ENCODE measurements at places on chromosomes 5 and 9.
A peak's percentile ranks its signal among the peaks of the same experiment; 100 is the strongest.

- no peak for DNase-seq
Observed at GRCh38 chr9:37710046-37710445, 43.6 kb upstream of the TRMT10B start.

- DNase-seq = no peak
Observed at GRCh38 chr9:130536701-130537107, 42.7 kb upstream of the FUBP3 start.

DNA sequence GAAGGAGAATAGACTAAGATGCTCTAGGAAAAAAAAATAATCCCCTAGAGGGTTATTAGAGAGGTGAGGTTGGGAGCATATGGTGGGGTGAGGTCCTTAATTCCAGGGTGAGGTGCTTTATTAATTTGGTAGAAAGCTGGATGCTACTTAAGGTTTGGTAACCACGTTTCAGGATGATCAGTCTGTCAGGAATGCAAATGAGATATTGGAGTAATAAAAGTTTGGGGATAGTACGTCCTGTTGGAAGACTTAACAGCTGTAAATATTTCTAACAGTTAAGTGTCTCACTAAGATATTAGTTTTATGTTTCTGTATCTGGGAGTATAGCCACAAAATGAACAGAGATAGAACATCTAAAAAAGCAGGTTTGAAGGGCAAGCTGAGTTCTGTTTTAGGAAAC is 578.9 kb downstream of the CETN3 start:
- DNase-seq = no peak

DNA sequence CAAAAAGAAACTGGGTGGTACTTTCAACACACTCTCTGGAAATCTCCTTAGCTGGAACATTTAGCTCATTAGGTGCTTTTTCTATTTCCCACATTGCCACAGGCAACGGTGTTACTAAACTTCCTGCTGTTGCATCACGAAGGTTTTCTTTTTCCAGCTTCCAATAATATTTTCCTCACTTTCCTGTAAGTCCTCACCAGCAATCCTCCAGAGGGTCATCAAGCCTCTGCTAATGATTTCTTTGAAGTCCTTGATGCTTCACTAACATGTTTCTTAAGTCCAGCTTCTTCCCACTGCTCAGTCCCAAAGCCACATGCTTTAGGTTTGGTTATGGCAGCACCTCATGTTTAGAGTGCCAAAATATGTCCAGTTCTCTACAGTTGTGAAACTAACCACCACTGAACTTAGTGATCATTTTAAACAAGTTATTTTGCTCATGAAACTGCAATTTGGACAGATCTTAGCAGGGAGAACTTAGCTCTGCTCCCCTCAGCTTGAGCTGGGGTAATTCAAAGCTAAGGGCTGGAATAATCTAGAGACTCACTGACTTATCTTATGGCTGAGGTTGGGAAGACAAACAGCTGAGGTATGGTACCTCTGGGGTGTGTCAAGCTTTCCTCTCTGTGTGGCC is 39.9 kb upstream of the RETREG1 start:
- DNase-seq = no peak

GRCh38 chr9:2066312-2067273 is 51.4 kb downstream of the SMARCA2 start:
- no peak for DNase-seq

DNA sequence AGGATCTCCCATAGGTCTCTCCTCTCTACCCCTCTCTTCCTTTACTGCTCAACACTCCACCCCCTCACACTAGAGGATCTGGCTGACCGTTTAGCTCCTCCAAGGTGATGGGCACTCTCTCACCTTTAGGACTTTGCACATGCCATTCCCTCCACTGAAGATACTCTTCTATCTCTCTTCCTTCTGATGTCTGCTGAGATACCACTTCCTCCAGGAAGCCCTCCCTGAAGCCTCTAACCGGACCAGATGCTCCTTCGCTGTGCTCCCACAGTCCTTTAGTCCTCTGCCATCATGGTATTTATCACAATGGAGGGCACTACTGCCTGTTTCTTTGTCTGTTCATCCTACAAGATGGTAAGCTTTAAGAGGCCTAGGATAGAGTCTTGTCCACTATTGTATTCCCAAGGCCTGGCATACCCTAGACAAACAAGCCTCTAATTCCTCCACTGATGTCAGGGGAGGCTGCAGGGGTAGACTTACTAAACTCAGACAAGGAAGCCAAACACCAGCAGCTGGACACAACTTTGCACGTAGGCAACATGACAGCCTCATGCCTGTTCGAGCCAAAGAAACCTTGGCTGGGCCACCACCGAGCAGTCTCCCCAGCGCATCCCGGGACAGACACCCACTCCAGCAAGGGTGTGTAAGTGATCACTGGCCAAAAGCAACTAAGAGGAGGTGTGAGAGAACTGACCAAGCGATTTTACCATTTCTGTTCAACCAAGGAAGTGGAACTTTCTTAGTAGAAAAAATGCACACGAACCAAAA is 20.2 kb downstream of the ORM2 start:
- no peak for DNase-seq

DNA sequence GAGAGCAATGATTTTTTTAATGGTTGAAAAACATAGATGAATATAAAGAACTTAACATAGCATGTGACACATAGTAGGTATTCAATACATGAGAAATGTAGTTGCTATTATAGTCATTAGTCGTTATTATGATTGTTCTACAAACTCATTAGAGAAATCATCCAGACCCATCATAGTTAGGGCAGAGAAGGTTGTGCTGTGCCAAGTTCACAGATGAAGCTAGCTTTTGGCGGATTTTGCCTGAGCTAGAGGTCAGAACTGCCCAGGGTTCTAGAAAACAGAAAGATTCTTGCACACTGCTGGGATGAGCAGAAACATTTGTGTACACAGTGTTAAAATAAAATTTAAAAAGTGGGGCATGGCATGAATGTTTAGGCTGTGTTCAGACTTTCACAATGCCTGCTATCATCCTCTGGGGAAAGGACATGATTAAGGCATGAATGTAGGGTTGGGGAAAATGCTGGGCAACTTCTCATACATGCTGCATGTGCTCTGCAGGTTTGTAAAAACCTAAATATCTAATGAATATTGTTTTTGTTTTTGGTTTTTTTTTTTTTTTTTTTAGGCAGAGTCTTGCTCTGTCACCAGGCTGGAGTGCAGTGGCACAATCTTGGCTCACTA is 33.3 kb upstream of the RAD23B start:
- DNase-seq = no peak

GRCh38 chr9:37927132-37927531 is 23.2 kb upstream of the SLC25A51 start:
- no peak for DNase-seq

DNA sequence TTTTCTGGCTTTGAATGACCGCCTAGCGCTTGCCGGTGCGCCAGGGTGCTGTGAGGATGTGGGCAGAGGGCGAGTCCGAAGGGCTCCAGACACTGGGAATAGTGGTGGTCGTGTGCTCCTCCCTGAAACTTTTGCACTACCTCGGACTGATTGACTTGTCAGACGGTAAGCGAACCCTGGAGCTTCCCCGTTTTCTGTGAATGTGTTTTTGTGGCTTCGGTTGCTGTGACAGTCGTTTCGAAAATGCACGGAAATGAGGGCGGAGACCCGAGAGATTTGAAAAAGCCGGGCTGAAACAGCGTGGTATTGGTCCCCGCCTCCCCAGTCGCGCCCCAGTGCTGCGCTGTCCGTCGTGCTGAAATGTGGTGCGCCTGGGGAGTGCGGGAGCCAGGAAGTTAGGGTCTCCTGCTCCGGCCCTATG is 102.5 kb upstream of the GABRP start:
- no peak for DNase-seq

GRCh38 chr5:126680191-126680817 is 79.6 kb downstream of the PHAX start:
- peak; percentile 24 for DNase-seq

DNA sequence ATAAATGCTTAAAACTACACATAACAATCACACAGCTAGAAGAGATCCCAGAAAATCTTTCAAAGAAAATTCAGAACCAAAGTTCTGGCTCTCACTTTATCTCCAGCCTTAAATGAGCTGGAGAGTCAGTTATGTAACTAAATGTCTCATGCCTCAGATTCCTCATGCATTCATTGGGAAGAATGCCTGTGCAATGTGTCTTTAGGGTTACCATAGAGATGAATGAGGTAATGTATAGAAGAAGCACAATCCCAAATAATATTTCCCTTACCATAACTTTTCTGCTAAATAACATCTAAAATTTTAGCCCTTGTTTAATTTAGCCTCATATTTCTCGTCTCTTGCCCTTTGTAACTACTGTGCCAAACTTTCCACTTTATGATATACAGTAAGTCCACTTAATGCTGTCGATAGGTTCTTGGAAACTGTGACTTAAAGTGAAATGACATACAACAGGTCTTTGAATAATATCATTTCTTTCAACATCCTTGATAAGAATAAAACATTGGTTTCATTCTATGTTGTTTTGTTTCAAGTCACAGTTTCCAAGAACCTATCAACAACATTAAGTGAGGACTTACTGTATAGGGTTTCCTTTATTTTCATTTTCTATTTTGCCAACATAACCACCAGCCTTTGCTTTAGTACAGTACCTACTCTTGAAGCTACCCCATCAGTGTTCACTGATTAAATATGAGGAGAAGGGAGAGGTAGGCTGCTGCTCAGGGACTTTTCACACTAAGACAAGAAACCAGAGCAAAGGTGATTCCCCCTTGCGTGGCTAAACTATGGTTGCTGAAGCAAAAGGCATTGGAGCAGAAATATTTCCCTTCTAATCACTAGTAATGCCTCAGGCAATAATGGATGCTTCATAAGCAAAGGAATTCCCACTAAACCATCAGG is 295.7 kb upstream of the PTGER4 start:
- DNase-seq = no peak

DNA sequence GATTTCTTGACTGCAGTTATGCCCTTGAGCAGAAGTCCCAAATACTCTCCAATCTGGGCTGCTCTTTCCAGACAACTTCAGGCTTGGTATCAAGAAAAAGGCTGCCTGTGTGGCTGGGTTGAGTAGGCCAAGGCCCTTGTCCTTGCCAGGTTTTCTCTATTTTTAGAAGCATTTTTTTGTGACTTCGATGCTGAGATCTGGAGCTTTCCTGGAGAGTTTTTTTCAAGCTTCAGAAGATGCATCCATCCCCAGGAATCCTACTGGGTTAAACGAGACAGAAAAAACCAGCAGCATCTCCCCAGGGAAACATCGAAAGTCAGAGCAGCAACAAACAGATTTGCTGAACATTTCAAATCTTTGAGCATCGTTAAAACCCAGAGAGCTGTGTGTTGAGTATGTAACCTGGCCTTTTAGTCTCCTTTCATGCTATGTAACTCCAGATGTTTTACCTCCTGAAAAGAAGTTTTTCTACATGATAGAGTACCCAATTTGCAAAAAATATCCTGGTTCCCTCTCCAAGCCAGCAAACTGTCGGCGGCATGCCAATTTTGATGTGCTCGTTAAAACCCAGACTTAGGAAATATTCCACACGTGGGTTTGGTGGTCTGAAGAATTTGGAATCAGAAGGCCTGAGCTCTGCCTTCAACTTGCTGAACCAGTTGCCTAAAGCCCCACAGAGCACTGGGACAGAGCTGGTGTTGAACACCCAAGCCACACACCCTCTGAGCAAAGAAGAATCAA is 98.1 kb upstream of the ALDH1B1 start:
- DNase-seq = no peak

DNA sequence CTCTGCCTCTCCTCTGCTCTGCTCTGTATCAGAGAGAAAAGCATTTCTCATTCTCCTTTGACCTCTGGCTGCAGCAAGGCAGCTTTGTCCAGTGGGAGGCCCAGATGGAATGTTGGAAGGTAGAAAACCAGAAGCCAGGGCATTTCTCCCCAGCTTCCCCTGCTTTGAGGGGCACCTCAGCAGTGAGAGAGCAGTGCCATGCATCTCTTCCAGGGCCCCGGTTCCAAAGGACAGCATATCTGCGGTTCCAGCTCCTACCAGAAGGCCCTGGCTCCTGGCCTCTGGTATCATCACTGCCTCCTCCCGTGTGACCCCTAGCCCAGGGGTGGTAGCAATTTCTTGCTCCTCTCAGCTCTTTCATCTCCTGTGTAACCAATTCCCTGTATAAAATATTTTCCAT is 190.8 kb downstream of the SPOCK1 start:
- no peak for DNase-seq

DNA sequence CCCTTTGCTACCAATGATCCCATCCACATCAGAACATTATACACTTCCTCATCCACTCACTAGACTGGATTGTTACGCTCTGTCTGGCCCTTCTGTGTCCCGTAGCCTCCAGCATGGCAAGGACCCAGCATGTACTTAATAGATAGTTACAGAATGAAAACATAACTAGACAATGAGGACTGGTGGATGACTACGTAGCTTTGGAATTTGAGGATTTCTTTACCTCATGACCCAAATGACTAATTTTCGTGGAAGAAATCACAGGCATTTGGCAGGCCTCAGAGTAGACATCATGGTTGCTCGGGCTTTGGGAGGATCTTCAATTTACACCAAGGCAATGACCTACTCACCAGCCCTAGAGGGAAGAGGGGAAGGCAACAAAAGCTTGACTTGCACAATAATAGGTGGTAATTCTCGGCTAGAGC is 299.8 kb downstream of the TLE1 start:
- DNase-seq = peak; percentile 11

GRCh38 chr5:61822584-61822983 is 483.4 kb upstream of the KIF2A start:
- DNase-seq = no peak

- DNase-seq = no peak
Observed at GRCh38 chr5:68710514-68710913, 383.3 kb upstream of the SLC30A5 start.

DNA sequence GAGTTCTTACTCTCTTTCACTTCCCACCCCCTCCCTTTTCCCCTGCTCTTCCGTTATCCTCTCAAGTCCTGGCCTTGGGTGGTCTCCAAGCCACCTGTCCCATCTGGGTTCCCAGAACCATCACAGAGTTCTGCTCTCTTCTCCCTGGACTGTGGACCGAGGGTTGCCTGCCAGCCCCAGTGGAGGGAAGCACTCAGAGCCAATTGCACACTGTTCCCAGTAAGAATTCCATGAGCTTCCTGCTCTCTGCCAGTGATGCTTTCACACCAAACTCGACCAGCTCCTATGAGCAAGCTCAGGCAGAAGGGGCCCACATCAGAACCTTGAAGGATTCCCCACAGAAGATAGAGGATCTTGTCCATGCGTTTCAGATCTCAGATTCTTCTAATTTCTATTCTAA is 20.1 kb upstream of the AFAP1L1 start:
- DNase-seq = no peak

DNA sequence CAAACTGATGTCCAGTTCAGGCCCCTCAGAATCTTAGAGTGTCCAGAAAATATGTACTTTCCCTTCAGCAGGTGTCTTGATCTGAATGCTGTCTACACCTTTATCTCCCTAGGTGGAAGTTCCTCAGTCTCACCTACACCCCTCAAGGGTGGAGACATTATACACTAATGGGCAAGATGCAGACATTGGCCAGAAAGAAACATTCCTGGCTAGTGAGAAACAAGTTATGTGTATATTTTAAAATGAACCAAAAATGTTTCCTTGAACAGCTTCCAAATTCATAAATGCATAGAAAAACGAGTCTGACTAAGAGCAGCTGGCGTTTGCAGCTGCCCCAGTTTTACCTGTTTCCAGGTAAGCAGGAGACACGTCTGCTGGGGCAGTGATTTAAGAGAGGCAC is 140.5 kb upstream of the IRX4 start:
- no peak for DNase-seq
